Upper lobe of left lung (tissue), 6 donors: ENCODE measurements at places on chromosomes 5 and 9.

DNA sequence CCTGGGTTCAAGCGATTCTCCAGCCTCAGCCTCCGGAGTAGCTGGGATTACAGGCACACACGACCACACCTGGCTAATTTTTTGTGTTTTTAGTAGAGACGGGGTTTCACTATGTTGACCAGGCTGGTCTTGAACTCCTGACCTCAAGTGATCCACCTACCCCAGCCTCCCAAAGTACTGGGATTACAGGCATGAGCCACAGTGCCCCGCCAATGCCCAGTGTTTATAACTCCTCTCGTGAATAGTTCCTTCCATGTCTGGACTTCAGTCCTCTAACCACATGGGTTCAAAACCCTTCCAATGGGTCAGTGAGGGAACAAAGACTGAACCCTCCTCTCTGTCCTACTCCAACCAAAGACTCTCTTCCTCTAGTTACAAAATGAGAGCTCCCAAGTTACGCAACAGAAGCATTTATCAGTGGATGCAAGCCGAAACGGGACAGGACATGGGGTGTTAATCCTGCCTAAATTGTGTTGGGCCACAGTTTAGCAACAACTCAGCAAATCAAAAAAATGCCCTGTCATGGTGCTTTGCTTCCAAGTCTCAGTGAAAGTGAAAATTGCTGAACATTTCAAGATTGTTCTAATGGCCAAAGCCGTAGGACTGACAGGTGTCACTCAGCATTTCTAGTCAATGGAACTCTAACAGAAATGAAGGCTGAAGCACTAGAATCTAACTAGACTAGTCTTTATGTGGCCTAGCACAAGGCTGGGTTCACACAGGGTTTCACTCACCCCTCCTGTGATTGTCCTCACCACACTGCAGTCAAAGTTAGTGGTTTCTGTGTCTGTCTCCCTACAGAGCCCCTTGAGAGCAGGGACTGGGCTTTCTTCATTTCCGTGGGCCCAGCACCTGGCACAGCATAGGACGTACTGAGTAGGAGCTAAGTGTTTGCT lies 3.2 kb upstream of the TMEM245 start:
- DNase-seq, result peak; percentile 61

DNA sequence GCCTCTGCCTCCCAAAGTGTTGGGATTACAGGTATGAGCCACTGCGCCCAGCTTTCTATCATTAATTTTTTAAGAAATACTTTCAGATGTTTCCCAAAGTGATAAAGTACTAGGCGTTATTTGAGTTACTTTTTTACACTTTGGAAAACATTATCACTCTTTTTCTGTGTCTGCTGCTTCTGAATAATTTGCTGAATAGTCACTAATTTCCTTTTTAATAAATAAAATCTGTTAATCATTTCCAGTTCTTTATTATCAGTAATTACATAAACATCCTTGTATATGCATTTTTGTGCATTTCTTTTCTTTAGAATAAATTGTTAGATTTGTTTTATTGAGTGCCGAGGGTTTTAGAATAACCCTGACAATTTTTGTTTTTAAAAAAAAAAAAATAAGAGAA lies 48.6 kb downstream of the UHRF2 start:
- DNase-seq, result no peak

- DNase-seq, result no peak
Measured at GRCh38 chr5:87751824-87752223, 339.1 kb upstream of the CCNH start.

- DNase-seq, result no peak
Measured at GRCh38 chr9:75599126-75599525, 291.3 kb upstream of the PCSK5 start.

DNA sequence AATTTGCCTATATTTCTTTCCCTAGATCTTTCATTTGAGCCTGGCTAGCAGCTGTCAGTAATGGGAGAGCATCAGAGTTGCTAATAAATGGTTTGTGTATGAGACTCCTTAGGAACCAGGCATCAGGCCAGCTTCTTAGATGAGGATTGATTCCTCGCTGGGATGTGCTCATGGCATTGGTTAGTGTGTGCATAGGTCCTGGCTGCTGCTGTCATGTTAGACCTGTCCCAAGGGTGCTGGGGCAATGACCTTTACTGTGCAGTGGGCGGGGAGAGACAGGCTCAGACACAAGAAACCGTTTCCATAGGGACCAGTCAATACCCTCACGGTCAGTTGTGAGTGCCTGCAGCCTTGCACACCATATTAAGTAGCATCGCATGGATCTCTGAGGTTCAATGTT lies 112.3 kb upstream of the NR3C1 start:
- DNase-seq, result no peak

GRCh38 chr9:16039988-16040761 lies 487.3 kb downstream of the CCDC171 start:
- DNase-seq, result peak; percentile 38

GRCh38 chr9:90770182-90770738 lies 31.4 kb upstream of the SYK start:
- DNase-seq, result no peak

- DNase-seq, result no peak
Measured at GRCh38 chr9:107816561-107817021, 327.0 kb upstream of the KLF4 start.

DNA sequence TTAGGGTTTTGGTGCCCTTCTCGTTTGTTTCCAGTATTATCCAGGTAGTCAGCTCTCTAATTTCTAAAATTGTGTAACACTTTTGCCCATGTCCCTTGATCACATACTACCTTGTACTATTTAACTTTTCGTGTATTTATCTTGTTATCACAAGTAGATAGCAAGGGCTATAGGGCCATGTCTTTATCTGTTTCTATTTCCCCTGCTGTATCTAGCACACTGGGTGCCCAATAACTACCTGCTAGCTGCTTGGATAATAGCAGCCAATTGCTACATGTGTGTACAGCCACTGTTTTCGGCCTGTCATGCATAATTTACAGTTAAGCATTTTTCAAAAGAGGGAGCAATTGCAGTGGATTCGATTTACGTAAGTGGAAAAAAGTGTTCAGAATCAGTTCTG lies 64.8 kb upstream of the TNFAIP8 start:
- no peak for DNase-seq

- no peak for DNase-seq
Measured at GRCh38 chr9:133368249-133368881, 7.5 kb downstream of the SURF4 start.

GRCh38 chr5:12320331-12320730 lies 416.1 kb upstream of the CTNND2 start:
- DNase-seq, result no peak

- no peak for DNase-seq
Measured at GRCh38 chr5:72552041-72552557, 44.9 kb upstream of the ZNF366 start.

DNA sequence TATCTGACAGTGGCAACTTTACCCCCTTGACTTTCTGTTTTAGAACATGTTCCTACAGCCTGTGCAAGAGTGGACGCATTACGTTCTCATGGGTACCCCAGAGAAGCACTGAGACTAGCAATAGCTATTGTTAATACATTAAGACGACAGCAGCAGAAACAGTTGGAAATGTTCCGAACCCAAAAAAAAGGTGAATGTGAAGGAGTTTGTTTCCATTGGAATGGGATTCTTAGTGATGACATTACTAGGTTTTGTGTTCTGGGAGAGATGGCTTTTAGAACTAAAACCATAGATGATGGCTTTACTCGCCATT lies 194.1 kb downstream of the ZSWIM6 start:
- no peak for DNase-seq

DNA sequence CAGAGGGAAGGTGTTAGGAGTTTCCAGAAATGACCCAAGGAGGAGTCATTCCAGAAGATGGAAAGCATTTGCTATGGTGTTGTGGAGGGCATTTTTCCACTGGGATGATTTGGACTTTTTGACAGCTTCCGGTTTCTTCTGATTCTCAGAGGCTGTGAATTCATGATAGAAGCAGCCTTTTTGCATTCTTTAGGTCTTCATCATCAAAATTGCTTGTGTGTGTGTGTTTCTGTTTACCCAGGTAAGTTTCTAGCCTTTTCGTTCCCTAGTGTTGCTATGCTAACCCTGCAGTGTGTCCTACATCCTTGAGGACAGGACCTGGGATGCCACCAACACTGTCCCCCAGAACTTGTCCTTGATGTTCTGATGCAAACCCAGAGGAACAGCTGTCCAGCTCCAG lies 19.6 kb downstream of the IRX1 start:
- no peak for DNase-seq

DNA sequence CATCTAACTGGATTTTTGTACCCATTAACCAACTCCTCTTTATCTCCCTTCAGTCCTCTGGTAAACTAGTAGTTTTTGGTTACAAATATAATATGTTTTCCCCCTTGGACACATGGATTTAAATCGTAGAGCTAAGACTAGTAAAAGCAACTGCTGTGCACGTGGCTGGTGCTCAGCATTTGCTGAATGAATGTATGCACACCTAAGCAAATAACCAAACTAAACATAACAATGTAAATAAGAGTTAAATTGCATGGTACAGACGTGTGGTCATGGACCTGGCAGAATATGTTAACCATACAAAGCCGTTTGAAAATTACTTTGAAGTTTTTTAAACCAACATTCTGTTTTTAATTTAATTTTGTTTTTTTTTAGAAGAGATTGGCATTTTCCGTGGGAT lies 65.2 kb upstream of the FYB1 start:
- no peak for DNase-seq
